ENCODE measurements at places on chromosomes 1 and 21.

DNA sequence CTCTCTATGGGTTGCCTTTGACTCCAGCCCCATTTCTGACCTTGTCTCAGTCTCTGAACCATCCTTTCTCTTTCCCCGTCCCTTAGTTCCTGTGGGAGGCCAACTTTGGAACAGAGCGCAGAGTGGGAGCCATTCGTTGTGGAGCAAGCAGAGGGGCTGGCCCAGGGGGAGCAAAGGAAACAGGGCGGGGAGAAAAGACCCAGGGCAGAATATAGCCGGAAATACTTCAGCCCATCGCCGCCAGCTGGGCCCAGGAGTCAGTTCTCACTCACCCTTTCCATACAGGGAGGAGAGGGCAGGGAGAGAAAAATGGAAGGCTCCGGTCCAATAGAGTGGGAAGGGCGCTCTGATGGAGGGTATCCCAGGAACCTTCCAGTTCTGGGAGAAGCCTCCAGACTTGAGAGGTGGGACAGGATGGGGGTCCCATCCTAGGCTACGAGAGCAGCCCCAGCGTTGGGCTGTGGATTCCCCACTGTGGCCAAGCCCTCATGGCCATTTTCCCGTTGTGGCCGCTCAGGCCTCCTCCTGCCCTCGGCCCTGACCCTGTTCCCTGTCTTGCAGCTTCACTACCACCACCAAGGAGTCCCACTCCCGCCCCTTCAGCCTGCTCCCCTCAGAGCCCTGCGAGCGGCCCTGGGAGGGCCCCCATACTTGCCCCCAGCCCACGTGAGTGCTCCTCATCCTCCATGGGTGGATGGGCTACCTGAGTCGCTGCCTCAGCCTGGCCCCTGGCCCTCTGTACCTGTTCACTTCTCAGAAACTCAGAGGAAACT is 10.9 kb downstream of the PEAR1 start:
- H3K4me1 ChIP-seq = peaks cover 1% of the 10 kb centered on the region
- H3K36me3 ChIP-seq = no peaks in the 10 kb centered on the region
- no peak overlapping the region for H3K4me3 ChIP-seq
- H3K27me3 ChIP-seq = peaks cover 7% of the 10 kb centered on the region

- DNase-seq = no peak
- H3K4me1 ChIP-seq = no peaks in the 10 kb centered on the region
- H3K4me3 ChIP-seq = no peak overlapping the region
- no peaks in the 10 kb centered on the region for H3K36me3 ChIP-seq
- no peak overlapping the region for H3K27ac ChIP-seq
- H3K27me3 ChIP-seq = no peaks in the 10 kb centered on the region
Observed at GRCh38 chr1:118148034-118148433, 37.0 kb downstream of the SPAG17 start.

- no peaks in the 10 kb centered on the region for H3K27me3 ChIP-seq
- H3K27ac ChIP-seq = no peak overlapping the region
- peaks cover 18% of the 10 kb centered on the region for H3K4me1 ChIP-seq
- no peak for DNase-seq
Observed at GRCh38 chr1:89243046-89243445, 29.6 kb downstream of the GBP5 start.

- H3K27me3 ChIP-seq = no peaks in the 10 kb centered on the region
- DNase-seq = no peak
- H3K36me3 ChIP-seq = no peaks in the 10 kb centered on the region
- no peak overlapping the region for H3K4me3 ChIP-seq
- no peaks in the 10 kb centered on the region for H3K4me1 ChIP-seq
Observed at GRCh38 chr21:26388731-26389231, 184.3 kb downstream of the CYYR1 start.

Measured in activated naive CD8-positive, alpha-beta T cell treated with anti-CD3 and anti-CD28 coated beads, Interleukin-2, amount 10 ng/mL, durations not matched to agents 7 days and 5 days (primary cell).